ENCODE measurements at places on chromosomes 3 and 15.

- DNase-seq, result no peak
These were observed 11.4 kb downstream of the FAM107A start for GRCh38 chr3:58565621-58566397.

DNA sequence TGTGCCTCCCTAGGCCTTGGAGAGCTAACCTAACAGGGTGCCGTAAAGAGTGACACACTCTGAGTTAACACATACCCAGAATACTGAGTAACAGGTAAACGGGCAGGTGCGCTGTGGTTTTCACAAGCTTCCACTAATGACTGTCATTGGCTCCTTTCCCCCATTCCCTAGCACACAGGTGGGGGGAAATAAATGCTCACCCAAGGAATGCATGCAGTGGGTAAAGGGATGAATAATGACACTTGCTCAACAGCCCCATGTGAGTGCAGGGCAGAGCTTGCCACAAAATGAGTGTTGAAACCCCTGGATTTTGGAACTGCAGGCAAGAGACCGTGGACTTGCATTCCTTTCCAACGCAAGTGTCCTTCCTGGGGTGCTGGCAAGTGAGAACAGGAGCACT is 57.6 kb downstream of the ADAMTS17 start:
- no peak for DNase-seq

DNA sequence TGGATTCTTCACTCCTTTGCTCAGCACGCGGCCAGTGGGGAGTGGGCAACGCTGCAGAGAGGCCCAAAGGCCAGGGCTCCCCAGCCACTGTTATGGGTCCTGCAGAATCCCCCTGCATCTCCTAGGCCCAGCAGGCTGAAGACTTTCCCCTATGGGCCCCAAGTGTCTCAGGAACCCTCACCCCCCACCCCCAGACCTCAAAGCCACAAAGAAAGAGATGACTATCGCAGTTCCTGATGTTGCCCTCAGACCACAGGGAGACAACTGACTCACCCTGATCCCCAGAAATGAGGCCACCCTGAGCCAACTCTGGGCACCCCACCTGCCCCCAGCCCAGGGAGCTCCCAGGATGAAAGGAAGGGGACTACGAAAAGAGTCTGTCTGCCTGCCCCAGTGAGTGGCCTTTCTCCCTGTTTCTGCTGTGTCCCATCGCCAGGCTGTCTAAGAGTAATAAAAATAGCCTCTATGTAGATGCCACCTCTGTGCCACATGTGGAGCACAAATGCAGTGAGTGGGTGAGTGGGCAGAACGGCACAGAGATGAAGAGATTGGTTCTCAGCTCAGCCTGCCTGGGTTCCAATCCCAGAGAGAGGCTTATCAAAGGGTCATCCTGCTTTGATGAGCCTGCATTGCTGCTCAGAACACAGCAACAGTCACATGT is 283.0 kb downstream of the UACA start:
- DNase-seq, result no peak

- no peak for DNase-seq
These were observed 5.6 kb upstream of the SRPRB start for GRCh38 chr3:133799794-133800585.

- peak; percentile 15 for DNase-seq
These were observed at the start of gene P2RY1 for GRCh38 chr3:152834776-152835600. P2RY1 (plus strand) TSS chr3:152835131; CDS start chr3:152835783, 652 bp downstream.

GRCh38 chr3:138465925-138466324 is 31.5 kb downstream of the ESYT3 start:
- DNase-seq, result peak; percentile 15

DNA sequence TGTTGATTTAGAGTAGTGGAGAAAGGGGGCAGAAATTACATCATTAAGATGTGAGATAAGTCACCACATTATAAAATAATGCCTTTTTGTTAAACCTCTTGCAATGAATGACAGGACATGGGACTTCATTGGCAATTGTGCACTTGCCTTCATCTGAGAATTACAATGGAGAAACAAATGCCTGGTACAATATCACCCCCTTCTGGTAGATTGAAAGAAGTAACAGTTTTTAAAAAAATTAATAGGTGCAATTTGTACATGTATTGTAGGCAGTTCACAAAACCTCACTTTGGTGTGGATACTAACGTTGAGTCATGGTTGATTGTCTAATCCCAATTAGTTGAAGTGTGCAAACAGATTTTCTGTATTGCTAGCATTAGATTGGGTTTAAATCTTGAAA is 4.6 kb upstream of the P2RY14 start:
- DNase-seq, result no peak

DNA sequence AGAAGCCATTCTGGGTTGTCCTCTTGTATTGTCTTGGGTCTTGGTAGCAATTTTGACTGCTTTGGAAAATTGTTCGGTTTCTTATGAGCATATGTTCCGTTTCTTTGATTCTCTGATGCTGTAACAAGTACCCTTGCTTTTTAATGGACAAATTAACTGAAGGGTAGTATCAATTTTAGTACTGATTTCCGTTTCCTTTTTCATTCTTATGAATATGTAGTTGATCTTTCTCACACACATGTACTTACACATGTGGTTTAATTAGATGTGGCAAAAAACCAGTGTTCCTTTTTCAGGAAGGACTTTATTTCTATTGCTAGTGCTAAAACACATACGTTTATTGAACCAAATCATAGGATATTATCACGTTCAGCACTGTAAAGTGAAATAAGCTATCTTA is 119.1 kb downstream of the TCF12 start:
- no peak for DNase-seq

DNA sequence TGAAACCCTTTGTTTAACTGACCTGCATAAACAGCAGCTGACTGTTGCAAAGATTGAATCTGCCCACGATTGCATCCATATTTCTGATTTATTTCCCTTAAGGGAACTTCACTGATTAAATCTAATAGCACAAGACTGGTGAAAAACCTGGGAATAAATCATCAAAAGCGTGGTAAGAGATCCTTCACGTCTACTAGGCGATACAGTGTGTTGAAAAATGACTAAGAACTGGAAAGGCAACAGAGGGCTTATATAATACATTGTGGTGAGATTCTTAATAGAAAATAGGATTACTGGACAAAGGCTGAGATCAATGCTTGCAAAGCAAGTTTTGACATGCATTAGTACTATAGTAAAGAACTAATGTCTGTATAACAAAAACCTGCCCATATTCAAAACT is 49.0 kb downstream of the POLQ start:
- no peak for DNase-seq

DNA sequence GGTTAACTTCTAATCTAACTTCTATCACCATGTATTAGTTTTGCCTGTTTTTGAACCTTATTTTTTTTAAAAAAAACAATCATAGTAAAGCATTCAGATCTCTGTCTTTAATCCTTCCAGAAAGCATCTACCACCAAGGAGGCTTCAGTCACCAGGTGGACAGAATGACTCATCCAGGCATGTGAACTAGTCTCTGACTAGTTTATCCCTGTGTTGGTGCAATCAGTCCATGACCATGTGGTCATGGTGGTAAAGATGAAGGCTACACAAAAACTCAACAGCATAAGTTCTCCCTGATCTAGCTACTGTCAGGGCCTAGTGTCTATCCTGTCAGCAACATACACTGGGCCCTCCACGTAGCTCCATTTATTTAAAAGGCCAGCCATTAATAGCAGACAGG is 750.6 kb downstream of the AGBL1 start:
- no peak for DNase-seq

DNA sequence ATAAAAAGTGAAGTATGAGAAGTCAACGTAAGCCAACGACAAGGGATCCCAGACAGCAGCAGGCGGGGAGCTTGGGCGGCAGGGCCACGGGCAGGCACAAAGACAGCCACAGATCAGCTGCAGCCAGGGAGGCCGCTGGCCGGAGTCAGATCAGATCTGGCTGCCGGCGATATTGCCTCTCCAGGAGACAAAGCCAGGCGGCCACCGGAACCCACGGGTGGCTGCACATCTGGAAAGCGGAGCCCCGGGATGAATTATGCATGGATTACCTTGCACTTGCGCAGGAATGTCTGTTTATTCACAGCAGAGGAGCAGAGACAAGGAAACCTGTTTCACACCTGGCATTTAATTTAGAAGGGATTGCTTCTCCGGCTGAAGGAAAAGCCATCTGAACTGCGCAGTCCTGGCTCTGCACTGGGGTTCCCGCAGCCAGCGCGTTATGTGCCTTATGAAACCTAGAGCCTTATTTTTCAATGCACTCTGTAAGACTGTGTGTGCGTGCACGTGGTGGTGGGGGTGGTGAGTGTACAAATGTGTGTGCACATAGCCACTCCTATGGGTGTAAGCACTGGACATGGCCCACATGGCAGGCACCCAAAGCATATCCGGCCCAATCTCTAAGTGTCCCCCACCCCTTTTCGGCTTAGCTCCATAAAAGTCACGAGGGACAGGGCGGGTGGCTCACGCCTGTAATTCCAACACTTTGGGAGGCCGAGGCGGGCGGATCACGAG is 427.8 kb upstream of the MCTP2 start:
- no peak for DNase-seq

DNA sequence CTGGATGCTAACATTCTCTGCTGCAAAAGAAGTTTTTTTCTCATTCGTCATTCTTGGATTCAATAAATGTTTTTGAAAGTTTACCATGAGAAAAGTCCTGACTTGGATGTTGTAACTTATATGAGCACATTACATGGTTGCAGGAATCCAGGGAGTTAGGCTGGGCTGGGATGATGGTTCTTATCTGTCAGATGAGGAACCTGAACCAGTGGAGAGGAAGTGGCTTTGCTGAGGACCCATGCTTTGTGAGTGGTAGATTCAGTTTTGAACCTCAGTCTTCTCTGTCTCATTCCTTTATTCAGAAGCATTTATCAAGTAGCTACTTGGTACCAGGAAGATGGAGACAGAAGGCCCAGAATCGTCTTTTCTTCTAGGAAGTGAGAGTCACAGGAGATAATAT is 3.7 kb upstream of the GASK1A start:
- no peak for DNase-seq

DNA sequence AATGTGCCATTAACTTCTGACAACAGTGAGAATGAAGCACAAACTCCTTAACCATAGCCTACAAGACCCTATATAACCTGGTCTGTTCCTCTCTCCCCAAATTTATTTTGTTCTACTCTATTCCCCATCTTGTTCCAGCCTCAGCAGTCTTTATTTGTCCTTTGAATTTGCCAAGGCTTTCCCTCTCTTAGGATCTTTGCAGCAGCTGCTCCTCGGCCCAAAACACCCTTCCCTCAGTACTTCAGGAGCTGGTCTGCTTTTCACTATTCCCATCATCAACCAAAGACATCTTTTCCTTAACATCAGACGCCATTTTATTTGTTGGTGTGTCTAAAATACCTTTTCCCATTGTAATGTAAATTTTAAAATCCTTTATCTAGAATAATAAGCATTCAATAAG is 10.2 kb downstream of the PRICKLE2 start:
- no peak for DNase-seq

DNA sequence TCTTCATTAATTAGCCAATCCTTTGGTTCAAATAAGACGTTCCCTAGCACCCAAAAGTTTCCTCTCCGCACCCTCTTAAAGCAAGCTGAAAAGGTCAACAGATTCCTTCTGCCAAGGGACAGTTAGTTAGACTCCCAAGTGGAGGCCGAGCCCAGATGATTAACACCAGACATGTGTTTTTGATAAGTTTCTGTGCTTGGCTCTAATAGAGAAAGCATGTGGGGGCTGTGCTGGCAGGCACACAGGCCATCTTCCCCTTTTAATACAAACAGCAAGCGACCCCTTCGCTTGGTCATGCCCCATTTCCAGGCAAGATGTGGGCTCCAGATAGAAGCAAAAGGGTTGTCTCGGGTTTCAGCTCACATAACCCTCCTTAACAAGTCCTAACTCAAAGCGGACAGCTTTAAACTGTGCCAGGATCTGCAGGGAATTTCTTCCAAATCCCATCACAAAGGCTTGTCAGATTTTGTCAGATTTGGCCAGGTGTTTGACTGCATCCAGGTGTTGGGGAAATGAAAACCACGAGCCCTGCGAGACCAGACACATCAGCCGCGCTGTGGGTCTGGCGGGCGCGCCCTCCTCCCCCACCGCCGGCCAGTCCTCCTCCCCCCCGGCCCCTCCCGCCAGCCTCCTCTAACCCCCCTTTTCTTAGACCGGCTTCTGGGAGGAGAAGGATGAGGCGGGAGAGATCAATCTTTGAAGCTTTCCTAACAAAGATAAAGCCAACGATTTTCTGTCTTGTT is 3.3 kb downstream of the HES1 start:
- DNase-seq, result peak; percentile 27

GRCh38 chr15:70018646-70019600 is 78.8 kb downstream of the TLE3 start:
- no peak for DNase-seq

DNA sequence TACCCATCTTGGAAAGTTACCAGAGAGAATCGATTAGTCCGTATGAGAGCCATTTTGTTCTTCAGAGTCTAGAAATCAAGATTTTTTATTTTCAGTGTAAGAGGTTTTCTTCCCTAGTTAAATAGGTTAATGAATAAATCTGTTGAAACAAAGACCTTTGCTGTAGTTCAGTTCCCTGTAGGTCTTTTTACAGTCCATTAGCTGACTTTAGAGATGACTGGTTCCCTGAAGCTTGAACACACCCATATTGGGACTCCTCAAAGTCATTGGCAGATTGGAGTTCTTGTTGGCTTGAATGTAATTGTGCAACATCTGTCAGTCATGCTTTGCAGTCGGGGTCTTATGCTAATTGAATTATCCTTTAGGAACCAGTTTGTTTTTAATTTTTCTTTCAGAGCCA is 45.3 kb downstream of the SEMA6D start:
- DNase-seq, result no peak

DNA sequence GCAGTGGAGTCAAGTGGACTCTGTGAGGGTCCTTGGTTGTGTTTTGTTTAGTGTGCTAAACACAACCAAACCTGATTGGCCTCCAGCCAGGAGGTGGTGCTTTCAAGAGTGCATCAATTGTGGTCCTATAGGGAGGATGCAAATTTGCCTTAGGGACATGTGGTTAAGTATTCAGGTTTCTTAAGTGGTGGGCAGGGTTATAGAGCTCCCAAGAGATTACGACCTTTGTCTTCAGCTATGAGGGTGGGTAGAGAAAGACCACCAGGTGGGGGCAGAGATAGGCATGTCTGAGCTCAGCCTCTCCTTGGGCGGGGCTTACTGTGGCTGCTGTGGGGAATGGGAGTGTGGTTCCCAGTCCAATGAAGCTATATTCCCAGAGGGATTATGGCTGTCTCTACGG is 186.6 kb downstream of the SQOR start:
- DNase-seq, result peak; percentile 16
